ENCODE measurements at places on chromosomes 6 and 20.

DNA sequence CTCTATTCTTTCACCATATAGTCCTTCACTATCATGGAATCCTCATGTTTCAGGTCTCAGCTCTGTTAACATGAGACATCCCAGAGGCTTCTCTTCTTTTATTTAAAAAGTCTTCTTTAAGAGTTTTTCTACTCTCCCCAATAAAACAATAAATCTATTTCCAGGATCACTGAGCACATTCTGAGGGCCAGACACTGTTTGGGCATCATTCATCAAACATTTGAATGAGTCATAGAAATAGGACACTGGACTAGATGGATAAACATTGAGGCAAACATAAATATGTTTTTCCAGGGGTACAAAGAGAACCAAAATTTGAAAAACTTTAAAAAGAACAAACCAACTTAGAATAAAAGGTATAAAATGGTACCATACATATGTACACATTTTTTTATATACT is 554.4 kb downstream of the KIF16B start:
- DNase-seq: no peak

DNA sequence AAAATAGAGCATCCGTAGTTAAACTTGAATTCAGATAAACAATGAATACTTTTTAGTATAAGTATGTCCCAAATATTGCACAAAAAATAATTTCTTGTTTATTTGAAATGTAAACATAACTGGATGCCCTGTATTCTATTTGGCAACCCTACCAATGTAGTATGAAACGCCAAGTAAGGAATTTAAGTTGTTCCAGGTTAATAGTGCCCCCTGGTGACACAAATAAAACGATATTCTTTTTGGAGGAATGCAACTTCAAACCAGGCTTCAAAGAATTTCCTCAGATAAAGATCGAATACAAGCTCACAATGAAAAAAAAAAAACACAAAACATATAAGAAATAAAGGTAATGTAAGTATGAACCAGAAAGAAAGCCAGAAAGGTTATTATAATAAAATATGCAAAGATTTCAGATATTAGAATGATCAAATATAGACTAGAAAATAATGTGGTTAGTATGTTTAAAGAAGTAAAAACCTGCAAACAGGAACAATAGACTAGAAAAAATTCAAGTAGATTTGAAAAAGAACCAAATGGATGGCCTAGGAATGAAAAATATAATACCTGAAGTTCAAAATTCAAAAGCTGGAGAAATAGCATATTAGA is 18.4 kb upstream of the AKAP7 start:
- no peak for DNase-seq

DNA sequence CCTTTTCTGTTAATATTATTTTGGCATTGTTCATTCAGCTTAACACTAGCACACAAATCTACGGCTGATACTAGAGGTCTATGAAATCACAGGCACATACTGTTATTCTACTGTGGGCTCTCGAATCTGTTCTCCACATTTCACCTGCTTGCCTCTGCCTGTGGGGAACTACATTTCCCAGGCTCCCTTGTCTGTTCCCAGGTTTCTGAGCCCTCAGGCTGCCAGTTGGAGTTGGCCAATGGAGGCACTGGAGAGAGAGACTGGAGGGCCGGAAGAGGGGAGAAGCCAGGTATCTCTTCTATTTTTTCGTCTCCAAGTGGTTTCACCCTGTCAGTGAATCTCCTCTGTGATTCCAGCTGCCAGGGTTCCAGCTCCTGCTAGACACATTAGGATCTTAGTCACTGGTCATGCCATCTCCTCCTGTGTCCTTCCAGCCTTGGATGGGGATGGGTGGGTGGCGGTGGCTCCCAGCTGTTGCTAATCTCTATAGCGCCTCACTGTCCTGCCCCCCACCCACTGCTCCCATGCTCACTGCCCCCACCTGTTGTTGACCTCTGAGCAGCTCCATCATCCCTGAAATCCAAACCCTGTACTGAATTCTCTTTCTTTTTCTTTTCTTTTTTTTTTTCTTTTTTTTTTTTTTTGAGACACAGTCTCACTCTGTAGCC is 188.2 kb downstream of the LRFN2 start:
- DNase-seq: no peak

DNA sequence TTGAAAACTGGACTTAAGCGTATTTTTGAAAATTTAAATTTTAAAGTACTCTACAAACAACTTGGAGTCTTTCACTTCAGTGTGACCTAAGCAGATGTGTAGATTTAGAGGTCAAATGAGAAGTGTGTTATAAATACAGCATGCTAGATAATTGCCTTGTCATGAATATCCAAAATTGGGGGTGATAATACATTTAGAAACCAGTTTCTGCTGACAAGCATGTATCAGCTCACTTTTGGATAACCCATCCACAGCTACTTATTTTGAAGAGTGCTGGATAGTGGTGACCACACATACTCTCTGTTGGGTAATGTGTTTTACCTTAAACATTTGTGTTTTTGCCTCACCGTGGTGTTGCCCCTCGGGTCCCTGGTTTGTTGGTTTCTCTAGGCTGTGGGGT is 14.9 kb downstream of the RREB1 start:
- DNase-seq: no peak

GRCh38 chr6:150590446-150590845 is 9.2 kb upstream of the PLEKHG1 start:
- no peak for DNase-seq

- no peak for DNase-seq
These were observed 284.7 kb upstream of the TAB2 start for GRCh38 chr6:149032599-149033405.

Measured in urinary bladder (tissue), 4 donors.